ENCODE measurements at places on chromosomes 6 and 20.
A peak's percentile ranks its signal among the peaks of the same experiment; 100 is the strongest.

GRCh38 chr6:69973138-69973537 is 106.8 kb downstream of the COL19A1 start:
- no peak for DNase-seq

DNA sequence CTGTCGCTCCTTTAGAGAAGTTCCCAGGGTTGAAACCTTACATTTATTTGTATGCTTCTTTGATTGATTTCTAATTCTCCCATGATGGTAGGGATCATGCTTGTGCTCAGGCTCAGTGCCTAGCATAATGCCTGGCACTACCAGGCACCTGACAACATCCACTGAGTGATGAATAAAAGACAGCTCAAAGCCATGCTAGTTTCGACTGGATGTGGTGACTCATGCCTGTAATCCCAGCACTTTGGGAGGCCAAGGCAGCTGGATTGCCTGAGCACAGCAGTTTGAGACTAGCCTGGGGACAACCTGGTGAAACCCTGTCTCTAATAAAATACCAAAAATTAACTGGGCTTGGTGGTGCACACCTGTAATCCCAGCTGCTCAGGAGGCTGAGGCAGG is 11.6 kb upstream of the CD164 start:
- DNase-seq = no peak

GRCh38 chr6:73942592-73943186 is 246.7 kb downstream of the CD109 start:
- no peak for DNase-seq

DNA sequence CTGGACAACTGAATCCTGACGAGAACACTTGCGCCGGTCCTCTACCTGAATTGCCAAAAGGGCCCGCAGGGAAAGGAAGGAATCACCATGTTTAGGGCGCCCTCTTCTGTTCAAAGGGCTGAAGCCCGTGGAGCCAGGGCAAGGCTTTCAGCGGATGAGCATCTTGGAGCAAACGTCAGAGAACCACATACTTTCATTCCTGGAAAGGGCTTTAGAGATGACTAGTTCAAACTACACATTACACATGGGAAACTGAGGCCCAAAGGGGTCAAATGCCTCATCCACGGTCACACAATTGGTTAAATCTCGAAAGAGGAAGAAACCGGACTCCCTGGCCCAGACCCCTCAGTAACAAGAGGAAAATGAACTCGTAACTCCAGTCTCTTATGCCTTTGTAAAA is 11.5 kb upstream of the ZNF133 start:
- peak; percentile 34 for DNase-seq

DNA sequence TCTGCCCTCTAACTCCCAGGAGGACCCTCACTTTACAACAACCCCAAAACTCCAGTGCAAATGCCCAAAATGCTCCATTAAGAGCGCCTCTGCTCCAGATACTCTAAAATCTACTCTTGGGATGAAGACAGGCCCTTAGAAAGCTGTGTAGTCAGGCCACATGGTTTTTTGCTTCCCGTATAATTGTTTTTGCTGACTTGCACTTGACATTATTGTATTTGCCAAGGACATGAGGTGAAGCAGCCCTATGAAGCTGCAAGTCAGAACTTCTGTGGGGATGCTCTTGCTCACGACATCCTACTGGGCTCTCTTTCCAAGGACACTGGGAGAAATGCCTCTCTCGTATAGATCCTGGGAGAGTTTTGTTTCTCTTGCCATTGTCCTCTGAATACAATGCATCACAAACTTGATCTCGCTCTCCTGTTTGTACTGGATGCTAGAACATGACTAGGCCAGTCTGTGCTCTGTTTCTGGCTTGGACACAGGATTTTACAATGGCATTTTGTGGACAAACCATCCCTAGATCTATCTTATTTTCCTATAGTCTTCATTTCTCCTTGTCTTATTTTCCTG is 177.2 kb upstream of the DTNBP1 start:
- DNase-seq = no peak

GRCh38 chr6:170097505-170098427 is 193.1 kb downstream of the DLL1 start:
- DNase-seq = no peak

- DNase-seq = no peak
Observed at GRCh38 chr6:136090929-136091328, 159.2 kb downstream of the MTFR2 start.

- no peak for DNase-seq
Observed at GRCh38 chr20:4769328-4769727, 47.6 kb downstream of the PRND start.

DNA sequence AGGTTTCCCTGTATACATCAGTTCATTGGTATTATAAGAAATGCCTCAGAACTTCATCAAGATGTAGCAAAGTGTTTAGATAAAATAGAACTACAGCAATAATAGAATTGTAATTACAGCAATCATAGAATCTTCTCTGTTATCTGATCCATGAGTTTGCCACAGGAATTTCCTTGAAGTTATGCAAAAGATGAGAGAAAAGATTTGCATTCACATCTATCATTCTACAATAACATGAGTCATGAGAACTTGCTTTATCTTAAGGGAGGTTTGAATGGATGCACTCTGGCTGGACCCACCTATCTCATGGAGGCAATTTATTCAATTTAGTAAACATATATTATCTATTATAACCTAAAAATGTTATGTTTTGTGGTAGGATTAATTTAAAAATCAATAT is 329.8 kb upstream of the EPHA7 start:
- DNase-seq = no peak

DNA sequence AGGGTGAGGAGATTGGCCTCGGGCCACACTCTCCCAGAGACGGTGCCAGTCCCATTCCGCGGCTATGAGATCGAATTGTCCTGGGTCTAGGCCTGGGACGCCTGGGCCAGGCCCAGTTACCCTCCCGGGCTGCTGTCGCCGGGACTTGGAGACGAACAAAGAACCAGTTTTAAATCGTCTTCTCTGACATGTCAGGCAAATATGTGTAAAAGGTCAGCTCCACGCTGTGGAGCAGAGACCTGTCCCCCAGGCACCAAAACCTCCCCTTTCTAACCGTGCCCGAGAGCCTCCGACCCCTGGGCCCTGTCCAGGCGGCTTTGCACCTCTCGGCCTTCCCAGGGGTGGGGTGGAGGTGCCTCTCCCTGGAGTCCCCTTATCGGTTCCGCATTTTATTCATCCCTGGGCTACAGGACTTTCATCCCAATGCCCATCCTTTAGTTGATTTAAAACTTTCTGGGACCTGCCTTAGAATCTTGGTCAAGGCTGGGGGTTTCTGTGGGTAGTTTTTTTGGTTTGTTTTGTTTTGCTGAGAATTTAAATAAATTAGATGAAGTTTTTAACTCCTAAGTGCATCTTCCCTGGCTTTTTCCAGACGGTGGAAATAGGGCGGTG is 5.8 kb upstream of the TFAP2A start:
- no peak for DNase-seq

GRCh38 chr20:3051385-3052019 is 5.7 kb downstream of the MRPS26 start:
- no peak for DNase-seq

DNA sequence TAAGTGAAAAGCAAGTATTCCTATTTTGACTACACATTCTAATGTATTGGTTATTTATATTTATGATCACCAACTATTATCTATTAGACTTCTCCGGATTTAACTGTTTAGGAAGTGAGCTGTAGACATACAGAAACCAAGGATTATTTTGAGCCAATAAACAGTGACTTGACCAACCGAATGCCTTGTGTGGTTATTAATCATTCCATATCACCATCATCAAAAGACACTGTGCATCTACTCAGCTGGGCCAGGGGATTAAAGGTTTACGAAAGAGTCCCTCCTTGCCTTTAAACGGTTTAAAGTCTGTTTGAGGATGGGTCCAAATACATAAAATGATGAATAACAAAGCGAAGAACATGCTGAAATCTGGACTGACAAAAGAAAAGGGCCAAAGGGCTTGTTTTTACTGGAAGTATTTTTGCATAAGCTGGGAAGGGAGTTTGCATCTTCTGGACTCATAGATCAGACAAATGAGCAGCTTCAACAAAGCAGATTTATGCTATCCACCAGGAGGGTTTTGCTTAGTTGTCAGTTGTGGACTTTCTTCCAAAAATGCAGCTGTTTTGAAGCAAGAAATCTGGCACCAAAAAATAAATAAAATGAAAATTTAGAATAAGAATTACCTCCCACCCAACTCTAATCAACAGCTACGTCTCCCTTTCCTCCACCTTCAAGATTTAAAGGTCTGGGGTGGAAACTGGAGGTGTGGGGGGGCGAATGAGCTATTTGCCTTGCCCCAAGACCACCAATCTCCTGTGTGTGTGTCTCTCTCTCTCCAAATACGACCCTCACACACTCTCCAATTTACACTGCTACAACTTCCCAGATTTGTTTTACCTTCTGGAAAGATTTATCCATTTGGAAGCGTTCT is 33.6 kb upstream of the ID4 start:
- no peak for DNase-seq

GRCh38 chr20:43576108-43576507 is 14.6 kb upstream of the IFT52 start:
- DNase-seq = no peak

- DNase-seq = no peak
Observed at GRCh38 chr20:50408526-50409364, 101.4 kb upstream of the PTPN1 start.

DNA sequence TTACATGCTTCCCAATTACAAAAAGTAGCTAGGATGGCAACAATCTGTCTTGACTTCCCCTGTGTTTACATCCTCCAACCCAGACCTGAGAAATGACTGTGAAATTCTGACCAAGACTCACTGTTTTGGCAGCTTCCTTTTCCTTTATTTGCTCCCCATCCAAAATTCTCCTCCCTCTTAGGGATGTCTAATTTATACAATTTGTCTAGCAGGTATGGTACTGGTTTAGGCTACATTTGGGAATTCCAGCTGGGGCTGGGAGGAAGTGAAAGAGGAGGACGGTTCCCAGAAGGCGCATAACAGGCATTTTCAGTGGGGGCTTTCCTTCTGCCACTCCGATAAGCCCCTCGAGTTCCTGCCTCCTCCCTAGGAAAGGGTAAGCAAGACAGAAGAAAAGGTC is 231.5 kb upstream of the BTBD3 start:
- no peak for DNase-seq

DNA sequence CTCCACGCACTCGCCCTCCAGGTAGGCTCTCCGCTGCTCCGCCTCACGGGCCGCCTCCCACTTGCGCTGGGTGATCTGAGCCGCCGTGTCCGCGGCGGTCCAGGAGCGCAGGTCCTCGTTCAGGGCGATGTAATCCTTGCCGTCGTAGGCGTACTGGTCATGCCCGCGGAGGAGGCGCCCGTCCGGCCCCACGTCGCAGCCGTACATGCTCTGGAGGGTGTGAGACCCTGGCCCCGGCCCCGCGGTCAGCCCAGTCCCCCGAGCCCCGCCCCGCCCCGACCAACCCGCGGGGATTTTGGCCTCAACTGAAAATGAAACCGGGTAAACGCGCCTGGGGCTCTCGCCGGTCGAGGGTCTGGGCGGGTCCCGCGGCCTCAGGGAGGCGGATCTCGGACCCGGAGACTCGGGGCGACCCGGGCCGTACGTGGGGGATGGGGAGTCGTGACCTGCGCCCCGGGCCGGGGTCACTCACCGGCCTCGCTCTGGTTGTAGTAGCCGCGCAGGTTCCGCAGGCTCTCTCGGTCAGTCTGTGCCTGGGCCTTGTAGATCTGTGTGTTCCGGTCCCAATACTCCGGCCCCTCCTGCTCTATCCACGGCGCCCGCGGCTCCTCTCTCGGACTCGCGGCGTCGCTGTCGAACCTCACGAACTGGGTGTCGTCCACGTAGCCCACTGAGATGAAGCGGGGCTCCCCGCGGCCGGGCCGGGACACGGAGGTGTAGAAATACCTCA is 598 bp downstream of the HLA-B start:
- no peak for DNase-seq

DNA sequence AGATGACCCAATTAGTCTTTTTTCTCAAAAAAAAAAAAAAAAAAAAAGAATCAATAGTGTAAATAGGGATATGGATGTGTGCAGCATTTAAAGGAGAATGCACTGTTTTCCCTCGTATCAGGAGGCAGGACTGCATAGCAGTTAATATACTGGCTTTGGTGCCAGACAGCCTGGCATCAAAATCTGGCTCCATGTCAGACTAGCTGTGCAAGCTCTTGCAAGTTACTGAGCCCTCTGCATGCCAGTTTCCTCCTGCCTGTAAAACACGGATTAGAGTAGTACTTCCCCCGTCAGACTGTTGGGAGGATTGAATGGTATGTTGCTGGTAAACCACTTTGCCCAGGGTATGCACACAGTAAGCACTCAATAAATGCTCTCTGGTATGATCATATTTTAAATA is 594.2 kb upstream of the CHD6 start:
- no peak for DNase-seq

- no peak for DNase-seq
Observed at GRCh38 chr6:148700741-148701311, 46.0 kb upstream of the UST start.

DNA sequence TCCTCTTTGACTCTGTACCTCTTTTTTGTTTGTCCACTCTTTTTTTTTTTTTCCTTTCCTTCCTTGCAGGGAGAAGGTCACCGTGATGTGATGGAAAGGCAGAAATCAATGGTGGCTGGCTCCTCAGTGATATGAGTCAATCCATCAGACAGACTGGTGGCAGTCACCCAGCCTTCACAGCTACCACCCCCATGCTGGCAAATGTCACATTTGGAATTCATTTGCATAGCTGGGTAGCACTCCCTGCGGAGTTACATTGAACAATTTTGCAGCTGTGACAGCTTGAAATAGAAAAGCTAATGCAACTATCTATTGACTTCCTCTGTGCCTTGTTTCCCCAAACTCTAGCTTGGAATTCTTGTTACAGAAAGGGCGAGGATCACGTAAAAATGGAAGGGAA is 668.4 kb downstream of the C6orf118 start:
- no peak for DNase-seq

DNA sequence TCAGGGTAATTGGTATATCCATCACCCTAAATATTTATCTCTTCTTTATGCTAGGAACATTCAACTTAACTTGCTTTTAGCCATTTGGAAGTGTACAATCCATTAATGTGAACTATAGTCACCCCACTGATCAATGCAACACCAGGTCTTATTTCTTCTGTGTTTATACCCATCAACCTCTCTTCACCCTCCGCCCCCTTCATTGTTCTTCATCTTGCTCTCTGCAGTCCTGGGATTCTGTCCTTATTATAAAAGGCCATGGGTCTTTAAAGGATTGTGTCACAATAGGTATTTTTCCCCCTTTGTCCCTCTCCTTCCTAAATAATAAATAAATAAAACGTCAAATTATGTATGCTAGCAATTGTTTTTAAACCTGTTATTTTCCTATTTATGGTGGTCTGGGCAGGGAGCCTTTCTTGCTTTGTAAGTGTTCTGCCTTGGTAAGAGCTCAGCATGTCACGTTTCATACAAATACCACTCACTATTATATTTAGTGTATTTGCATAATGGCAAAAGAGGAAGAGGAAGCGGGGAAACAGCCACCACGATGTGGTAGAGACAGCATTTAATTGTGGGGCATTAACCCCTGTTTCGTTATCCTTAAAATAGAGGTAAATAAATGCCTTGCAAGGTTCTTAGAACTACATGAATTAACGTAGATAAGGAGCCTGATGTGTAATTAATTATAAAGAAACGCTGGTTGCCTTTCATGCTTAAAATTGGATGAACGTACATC is 1.9 kb downstream of the ABRACL start:
- DNase-seq = no peak

GRCh38 chr6:108750801-108751200 is 97.4 kb upstream of the ARMC2 start:
- DNase-seq = no peak

Data from NCI-H2081 treated with DMSO at 0.1 percent for 48 hours (cell line).